HEK293T (cell line): ENCODE measurements at places on chromosomes 5 and 9.

GRCh38 chr9:130193531-130194377 lies 21.6 kb downstream of the NCS1 start:
- no peak for DNase-seq

- DNase-seq: peak; percentile 44
Observed at GRCh38 chr9:22084336-22085035, 75.4 kb upstream of the CDKN2B start.

DNA sequence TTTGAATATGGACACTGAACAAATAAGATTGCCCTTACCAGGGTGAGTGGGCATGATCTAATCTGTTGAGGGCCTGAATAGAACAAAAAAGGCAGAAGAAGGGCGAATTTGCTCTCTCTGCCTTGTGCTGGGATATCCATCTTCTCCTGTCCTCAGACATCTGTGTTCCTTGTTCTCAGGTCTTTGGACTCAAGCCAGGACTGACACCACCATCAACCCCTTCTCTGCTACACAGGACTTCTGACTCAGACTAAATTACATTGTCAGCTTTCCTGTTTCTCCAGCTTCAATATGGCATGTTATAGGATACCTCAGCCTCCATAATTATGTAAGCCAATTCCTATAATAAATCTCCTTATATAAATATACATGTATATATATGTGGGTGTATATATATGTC lies 40.8 kb upstream of the SLCO6A1 start:
- no peak for DNase-seq

DNA sequence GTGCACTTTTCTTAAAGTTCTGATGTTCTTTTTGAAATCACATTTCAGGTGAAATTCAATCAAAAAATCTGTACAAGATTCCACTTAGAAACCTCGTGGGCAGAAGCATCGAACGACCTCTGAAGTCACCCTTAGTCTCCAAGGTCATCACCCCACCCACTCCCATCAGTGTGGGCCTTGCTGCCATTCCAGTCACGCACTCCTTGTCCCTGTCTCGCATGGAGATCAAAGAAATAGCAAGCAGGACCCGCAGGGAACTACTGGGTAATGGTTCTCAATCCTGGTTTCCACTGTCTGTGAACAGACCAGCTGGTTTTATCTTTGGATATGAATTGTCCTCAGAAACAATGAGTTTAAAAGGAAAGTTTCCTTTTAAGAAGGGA lies 8.1 kb upstream of the SLC2A8 start:
- no peak for DNase-seq

DNA sequence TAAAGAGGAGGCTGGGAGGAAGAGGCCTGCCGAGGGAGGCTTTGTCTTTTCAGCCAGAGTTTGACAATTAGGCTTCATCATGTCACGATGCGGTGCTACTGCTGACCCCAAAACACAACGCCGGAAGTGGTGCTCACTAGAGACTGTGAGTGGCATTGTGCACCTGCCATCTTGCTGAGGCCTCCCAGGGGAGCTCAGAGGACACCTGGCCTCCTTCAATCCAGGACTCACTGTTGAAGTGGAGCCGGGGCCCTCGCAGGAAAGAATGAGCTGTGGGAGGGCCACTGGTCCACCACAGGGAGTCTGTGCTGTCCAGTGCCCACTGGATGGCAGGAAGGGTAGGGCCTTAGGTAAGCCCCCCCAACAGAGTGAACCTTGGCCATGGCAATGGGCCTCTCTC lies 12.7 kb upstream of the SLC25A48 start:
- no peak for DNase-seq

DNA sequence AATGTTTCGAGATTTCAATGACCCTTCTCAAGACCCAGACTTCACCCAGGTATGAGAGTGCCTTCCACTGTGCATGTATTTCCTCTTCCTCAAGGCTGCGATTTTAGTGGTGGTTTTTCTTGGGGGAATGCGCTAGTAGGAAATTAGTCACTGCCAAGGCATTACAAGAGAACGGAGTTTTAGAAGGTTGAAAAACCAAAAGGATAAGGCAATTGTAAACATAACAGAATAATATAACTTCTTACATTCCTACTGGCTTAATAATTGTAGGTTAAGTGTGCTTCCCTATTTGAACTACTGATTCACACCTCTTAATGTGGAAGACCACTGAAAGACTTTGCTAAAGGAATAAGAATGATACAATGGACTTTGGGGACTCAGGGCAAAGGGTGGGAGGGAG lies 38.9 kb downstream of the ACO1 start:
- no peak for DNase-seq

- DNase-seq: no peak
Observed at GRCh38 chr9:110919050-110919435, 119.2 kb downstream of the LPAR1 start.

GRCh38 chr5:142544946-142545649 lies 140.8 kb downstream of the FGF1 start:
- DNase-seq: no peak

DNA sequence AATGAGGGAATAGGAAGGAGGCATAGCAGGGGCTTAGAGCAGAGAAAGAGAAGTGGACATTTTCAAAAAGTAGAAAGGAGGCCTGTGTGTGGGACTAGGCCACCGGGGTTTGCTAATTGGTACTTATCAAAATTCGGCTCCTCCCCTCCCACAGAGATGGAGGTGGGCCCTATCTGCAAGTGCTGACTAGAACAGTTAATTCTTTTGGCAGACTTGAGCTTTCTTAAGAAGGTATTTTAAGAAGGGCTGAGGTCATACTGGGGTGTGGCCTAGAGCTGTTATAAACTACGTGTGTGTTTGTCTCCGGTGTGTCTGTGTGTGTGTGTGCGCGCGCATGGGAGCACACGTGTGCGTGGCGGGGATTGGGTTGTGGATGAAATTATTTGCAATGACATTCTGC lies 1086.5 kb downstream of the EFNA5 start:
- DNase-seq: no peak

GRCh38 chr9:105219291-105219805 lies 25.1 kb upstream of the SLC44A1 start:
- no peak for DNase-seq

DNA sequence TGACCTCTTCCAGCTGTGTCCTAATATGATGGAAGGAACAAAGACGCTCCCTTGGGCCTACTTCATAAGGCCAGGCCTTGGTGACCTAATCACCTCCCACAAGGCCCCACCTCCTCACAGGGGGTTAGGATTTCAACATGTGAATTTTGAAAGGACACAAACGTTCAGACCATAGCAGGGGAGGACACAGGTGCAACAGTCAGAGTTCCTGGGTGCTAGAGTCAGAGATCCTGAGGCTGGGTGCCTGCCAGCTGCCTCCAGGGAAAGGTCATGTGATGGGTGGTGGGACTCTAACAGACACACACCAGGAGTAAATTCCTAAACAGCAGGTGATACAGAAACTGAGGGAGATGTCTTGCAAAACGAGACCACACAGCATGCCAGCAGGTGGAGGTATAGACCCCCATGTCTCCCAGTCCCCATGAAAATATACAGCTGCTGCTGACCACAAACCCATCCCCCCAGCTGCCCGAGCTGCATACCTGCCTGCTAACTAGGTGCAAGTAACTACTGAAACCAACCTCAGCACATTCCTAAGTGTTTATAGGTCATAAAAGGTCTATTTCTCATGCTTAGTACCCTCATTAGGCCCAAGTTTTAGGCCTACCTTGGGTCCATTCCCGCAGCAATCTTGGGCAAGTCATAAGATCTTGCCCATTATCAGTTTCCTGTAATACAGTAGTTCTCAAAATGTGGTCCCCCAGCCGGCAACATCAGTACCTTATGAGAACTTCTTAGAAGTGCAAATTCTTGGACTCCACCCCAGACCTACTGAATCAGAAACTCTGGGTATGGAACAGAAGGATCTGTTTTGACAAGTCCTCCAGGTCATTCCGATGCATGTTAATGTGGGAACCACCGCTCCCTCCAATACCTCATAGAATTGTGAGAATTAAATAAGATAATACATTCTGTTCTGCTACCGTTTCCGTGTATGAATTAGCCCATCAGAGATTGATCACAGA lies 245.3 kb downstream of the ENC1 start:
- no peak for DNase-seq

- DNase-seq: no peak
Observed at GRCh38 chr5:930866-931265, 38.2 kb downstream of the TRIP13 start.

- DNase-seq: no peak
Observed at GRCh38 chr5:143560378-143560777, 156.9 kb upstream of the NR3C1 start.

GRCh38 chr9:86809151-86809550 lies 138.2 kb downstream of the GAS1 start:
- no peak for DNase-seq

- DNase-seq: no peak
Observed at GRCh38 chr5:127587246-127587917, 61.5 kb upstream of the CTXN3 start.

- no peak for DNase-seq
Observed at GRCh38 chr5:117803533-117803932, 1184.8 kb downstream of the DTWD2 start.

DNA sequence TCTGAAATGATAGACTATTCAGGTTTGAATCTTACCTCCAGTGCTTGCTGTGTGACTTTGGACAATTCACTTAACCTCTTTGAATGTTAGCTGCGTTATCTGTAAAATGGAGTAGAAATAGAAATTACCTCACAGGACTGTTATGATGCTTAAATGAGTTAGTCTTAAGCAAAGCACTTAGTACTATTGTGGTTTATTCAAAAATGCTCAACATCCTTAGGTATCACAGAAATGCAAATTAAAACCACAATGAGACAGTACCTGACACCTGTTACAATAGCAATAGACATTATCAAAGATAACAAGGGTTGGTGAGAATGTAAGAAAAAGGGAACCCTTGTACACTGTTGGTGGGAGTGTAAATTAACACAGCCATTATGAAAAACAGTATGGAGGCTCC lies 77.6 kb upstream of the FREM1 start:
- DNase-seq: no peak

GRCh38 chr5:164119806-164120447 lies 614.5 kb downstream of the MAT2B start:
- DNase-seq: peak; percentile 45

DNA sequence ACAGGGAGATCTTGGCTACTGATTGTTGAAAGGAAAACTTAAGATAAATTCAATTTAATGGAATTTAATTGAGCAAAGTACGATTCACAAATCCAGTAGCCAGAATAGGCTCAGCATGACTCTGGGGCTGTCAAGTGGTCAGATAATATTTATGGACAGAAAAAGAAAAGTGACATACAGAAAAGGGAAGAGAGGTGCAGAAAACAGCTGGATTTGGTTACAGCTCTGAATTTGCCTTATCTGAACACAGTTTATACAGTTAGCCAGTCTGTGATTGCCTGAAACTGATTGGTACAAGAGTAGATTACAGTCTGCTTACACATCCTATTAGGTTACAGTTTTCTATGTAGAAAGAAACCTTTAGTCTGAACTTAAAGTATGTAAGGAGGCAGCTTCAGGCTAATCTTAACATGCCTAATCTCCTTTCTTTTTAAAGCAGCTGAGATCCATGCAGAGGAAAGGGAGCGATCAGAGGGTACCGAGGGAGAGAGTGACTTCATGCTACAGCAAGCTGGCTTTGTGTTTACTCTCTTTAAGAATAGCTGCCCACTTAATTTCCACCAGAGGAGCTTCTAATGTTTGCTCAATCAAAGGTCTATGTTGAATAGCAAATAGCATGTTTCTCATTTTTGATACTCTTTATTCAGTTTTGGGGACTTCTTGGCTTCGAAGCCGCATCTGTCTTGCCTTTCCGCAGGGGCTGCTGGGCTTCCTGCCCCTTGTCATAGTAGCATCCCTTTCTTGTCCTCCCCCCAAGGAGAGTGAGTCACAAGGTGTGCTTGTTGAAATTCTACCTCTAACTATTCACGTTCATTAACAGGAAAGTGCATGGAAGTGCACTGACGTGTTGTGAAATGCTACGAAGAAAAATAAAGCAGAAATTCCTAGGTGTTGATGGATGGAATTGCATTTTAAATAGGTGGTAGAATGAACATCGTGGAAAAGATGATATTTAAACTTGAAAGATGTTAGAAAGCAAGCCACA lies 761.2 kb downstream of the TAF11L14 start:
- DNase-seq: no peak

- no peak for DNase-seq
Observed at GRCh38 chr9:137085920-137086530, 760 bp upstream of the MAN1B1 start.

- DNase-seq: no peak
Observed at GRCh38 chr9:15576350-15577050, 23.7 kb downstream of the CCDC171 start.

DNA sequence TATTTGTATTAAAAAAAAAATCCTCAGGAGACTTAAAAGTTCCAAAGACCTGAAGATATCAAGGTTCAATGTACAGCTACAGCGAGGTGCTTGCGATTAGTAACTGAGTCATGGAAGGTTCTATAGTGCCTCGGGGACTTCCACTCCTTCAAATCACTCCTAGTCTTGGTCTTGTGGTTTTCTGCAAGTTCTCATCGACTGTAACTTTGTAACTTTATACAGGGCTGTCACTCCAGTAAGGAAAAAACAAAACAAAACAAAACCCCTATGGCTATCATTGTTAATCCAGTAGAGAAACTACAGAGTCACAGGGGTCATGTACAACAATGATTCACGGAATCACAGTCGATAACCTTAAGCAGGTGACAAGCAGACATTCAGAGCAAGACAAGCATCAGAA lies 39.8 kb upstream of the SELENOP start:
- DNase-seq: no peak

GRCh38 chr9:111040494-111040893 lies 2.2 kb upstream of the LPAR1 start:
- DNase-seq: no peak

DNA sequence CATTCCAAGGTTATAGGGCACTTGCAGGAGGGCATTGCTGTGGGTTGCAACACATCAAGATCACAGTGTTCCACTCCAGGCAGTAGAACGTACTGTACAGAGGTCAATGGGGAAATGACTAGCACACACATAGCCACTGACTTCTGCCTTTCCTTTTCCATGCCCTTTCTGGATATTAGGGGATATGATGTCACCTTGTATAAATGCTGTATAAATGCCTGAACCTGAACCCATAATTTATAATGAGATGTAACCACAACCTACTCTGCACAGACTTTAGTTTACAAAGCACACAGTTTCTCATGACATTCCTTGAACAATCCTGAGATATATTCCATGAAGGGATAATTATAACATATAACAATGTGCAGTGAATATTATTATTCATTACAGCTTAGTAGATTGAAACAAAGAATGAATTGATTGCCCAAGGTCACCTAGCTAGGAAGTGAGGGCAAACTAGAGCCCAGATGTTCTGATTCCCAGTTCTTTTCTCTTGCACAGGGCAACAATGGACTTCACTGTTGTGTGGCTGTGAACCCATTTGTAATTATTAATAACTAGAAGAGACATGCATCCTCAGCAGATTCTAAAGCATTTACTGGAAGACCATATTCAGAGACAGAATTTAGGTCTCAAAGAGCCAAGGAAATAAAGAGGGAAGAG lies 5.6 kb upstream of the ABLIM3 start:
- no peak for DNase-seq
